ENCODE measurements at places on chromosomes 16 and 17. TPM values are rescaled to one million over a fixed set of nuclear protein-coding genes. Genes with fewer than 3 reads are reported as not detected.

DNA sequence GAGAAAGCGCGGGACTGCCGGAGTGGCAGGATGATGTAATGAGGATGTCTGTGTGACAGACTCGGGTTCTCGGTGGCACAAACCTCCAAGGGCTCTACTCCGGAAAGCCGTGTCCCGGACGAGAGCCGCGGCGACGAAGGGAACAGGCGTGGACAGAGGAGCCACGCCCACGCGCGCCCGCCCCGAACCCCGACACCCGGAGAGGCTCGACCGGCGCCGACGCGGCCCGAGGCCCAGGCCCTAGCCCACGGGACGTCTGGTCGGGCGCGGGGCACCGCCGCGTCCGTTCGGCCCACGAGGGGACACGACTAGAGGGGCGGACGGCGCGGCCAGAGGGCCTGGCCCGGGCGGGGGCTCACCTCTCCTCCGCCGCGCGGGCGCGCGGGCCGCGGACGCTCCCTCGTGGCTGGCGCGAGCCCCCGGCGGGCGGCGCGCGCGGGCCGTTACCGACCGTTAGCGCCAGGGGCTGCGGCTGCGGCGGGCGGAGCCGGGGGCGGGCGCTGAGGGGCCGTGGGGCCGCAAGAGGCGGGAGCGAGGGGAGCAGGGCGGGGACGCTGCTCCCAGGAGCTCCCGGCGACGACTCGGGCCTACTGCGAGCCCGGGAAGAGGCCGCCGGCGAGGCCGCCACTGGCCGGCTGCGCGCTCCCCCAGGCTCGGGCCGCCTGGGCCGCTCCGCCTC lies 2.1 kb upstream of the IRX5 start:
- H3K4me1 ChIP-seq, result peaks cover 32% of the 10 kb centered on the region
- H3K27ac ChIP-seq, result peak overlapping the region; percentile 79
- peaks cover 51% of the 10 kb centered on the region for H3K27me3 ChIP-seq
- peak overlapping the region; percentile 89 for H3K4me3 ChIP-seq

The SPATA22 gene
- not detected for polyA plus RNA-seq

DNA sequence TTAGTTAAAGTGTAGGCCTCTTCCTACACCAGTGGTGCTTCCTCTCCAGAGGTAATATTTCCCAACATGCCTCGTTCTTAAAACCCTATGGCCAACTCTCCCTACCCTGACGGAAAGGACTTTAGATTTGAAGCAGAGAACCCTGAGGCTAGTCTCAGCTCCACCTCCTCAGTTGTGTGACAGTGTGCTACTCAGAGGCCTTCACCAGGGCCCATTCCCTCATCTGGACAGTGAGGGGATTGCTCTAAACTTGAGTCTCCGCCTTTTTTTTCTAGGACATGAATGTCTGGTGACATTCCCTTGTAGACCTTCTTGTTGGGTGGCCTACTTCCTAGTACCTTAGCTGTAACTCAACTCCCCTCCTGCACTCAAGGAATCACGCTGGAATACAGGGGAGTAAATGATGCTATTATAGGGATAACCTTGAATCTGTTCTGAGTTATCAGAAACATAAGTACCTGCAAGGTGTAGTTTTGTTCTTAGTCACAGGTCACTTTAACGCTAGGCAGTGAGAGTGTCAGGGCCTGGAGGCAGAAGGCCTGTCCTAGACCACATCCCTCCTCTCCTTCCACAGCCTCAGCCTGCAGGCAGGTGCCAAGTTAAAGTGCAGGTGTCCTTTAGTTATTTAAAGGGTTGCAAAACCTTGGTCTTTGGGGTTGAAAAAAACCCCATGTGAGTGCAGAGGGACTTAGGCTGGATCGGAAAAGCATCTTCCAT lies 26.9 kb downstream of the LDHD start:
- no peak overlapping the region for H3K4me3 ChIP-seq
- no peak for DNase-seq
- H3K4me1 ChIP-seq, result no peaks in the 10 kb centered on the region
- H3K36me3 ChIP-seq, result peaks cover 3% of the 10 kb centered on the region

The NLRC3 gene
- 18.3 TPM for polyA plus RNA-seq

The SULT1A2 gene
- 0.44 TPM for polyA plus RNA-seq

DNA sequence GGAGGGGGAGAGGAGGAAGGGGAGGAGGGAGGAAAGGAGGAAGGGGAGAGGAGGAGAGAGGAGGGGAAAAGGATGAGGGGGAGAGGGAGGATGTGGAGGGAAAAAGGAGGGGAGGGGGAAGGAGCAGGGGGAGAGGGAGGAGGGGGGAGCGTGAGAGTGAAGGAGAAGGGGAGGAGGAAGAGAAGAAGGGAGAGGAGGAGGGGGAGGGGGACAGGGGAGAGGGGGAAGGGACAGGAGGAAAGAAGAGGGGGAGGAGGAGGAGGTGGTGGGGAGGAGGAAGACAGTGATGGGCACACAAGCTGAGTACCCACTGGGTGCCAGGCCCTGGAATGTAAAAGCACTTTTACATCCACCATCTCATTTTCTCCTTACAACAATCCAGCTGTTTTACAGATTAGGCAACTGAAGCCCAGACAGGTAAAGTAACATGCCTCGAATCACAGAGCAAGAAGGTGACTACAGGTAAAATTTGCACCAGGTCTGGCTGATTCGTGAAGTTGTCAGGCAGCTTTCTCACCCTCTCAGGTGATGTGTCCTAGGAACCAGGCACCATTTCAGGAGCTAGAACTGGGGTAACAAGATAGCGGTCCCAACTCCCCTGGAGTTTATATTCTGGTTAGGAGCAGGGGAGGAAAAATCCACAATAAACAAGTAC lies 10.0 kb upstream of the LITAF start:
- H3K36me3 ChIP-seq, result no peaks in the 10 kb centered on the region
- H3K4me1 ChIP-seq, result peaks cover 8% of the 10 kb centered on the region
- peaks cover 5% of the 10 kb centered on the region for H3K27me3 ChIP-seq
- no peak for DNase-seq
- H3K4me3 ChIP-seq, result no peak overlapping the region

The UTP18 gene
- 28.1 TPM for polyA plus RNA-seq

- no peaks in the 10 kb centered on the region for H3K4me1 ChIP-seq
- no peak overlapping the region for H3K27ac ChIP-seq
These were observed 244.9 kb downstream of the CA10 start for GRCh38 chr17:51913491-51914205.

The EXOC3L1 gene
- polyA plus RNA-seq, result not detected

The AATK gene
- polyA plus RNA-seq, result 2.9 TPM

The SLC16A11 gene
- polyA plus RNA-seq, result 3.9 TPM

DNA sequence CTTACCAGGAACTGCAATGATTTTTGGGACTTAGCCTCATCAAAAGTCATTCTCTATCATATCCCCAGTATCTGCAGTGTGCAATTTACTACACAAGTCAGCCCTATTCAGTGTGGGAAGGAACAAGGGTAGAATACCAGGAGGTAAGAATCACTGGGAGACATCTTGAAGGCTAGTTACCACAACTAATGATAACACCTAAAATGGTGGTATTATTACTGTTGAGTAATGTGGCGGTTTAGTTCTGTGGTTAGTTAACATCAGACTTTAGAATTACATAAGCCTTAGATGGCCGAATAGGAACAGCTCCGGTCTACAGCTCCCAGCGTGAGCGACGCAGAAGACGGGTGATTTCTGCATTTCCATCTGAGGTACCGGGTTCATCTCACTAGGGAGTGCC lies 567.9 kb upstream of the CDH11 start:
- no peaks in the 10 kb centered on the region for H3K36me3 ChIP-seq
- no peaks in the 10 kb centered on the region for H3K4me1 ChIP-seq
- H3K27me3 ChIP-seq, result no peaks in the 10 kb centered on the region
- no peak for DNase-seq

The C16orf96 gene
- polyA plus RNA-seq, result not detected

The BCL6B gene
- polyA plus RNA-seq, result not detected

The SPNS3 gene
- polyA plus RNA-seq, result 2.8 TPM
